ENCODE measurements at places on chromosomes 2 and 18. TPM values are rescaled to one million over a fixed set of nuclear protein-coding genes. Genes with fewer than 3 reads are reported as not detected.

Gene IL1F10
- not detected for polyA plus RNA-seq

Gene SERPINB3
- polyA plus RNA-seq, result not detected

Gene EPG5
- 3.7 TPM for polyA plus RNA-seq

Gene PSTPIP2
- polyA plus RNA-seq, result 5.1 TPM

Gene RASGRP3
- polyA plus RNA-seq, result 4.4 TPM

Gene SH3RF3
- polyA plus RNA-seq, result 0.69 TPM

- DNase-seq, result no peak
Measured at GRCh38 chr2:117723888-117724434, 90.5 kb upstream of the DDX18 start.

DNA sequence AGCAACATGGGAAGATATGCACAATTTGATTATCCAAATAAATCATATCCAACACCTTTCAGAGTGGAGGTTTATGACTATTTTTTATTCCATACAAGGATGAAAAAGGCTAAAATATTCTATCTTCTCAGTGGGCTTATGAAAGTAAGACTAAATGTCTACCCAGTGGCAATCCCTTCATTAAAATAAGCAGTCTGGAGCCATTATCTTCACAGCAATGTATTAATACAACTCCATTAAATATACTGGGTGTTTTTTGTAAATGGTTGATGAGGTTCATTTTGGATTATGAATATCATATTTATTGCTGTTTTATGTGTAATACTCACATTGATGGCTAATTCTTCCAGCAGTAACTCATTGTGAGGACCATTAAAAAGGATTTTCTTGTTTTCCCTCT is 352.7 kb upstream of the SOX11 start:
- no peak for DNase-seq

- no peak for DNase-seq
Measured at GRCh38 chr2:200845194-200845593, 19.3 kb downstream of the CLK1 start.

GRCh38 chr2:40371525-40372282 is 80.2 kb downstream of the SLC8A1 start:
- peak; percentile 85 for DNase-seq

- DNase-seq, result no peak
Measured at GRCh38 chr2:148932536-148932935, 57.5 kb downstream of the KIF5C start.

DNA sequence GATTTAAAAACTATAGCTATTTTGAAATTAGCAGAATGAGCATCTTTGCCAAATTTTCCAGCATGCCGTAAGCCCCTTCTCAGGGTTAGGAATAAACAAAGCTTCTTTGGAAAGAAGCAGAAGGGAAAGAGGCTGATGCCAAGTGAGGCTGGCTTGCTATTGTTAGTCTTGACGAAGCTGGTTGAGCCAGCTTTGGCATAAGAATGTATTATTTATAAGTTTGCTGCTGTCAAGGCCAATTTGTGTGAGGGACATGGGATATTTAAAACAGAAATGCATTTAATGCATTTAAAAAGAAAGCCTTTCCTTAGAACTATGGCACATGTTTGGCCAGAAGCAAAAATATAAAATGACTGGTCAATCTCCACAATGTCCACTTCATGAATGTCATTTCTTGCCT is 52.5 kb upstream of the TTN start:
- no peak for DNase-seq

- no peak for DNase-seq
Measured at GRCh38 chr18:32576296-32576916, 105.7 kb upstream of the GAREM1 start.

DNA sequence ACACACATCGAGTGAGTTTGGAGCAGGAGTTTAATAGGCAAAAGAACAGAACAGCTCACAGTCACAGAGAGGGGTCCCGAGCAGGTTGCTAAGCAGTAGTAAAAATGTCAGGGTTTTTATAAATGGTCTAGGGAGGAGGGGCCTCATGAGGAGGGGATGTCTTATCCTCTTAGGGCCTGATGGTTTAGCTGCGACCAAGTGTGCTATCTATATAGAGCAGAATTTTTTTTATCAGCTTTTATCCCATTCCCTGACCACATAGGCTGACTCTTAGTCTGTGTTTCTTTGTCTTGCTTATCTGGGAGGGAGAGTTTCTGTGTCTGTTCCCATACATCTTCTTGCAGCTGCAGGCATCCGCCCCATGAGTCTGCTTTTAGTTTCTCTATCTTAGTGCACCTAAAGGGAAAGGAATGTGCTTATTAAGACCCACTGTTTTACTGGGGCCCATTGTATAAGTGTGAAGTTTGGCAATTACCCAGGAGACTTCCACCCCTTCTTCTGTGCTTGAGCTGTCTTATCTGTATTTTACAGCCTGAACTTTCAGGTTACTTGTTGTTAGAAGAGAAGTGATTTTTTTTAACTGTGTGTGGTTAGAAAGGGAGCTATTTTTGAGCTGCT is 30.4 kb upstream of the GMCL1 start:
- no peak for DNase-seq

DNA sequence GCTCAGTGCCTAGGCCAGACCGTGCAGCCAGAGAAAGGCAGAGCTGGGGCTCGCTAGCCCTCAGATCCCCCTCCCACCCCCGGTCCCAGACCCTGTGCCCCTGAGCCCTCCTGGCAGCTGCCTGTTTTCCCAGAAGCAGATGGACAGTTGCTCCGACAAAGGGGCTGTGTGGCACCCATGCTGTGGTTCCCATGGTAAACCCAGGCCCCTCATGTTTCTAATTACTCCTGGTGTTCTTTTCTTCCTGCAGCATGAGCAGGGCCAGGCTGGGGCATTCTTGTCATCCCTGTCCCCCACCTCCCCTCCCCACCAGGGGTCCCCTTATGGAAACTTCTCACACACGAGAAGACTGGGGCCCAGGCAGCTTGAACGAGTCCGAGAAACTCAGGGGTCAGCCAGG is 269.6 kb downstream of the HAUS1 start:
- DNase-seq, result no peak

DNA sequence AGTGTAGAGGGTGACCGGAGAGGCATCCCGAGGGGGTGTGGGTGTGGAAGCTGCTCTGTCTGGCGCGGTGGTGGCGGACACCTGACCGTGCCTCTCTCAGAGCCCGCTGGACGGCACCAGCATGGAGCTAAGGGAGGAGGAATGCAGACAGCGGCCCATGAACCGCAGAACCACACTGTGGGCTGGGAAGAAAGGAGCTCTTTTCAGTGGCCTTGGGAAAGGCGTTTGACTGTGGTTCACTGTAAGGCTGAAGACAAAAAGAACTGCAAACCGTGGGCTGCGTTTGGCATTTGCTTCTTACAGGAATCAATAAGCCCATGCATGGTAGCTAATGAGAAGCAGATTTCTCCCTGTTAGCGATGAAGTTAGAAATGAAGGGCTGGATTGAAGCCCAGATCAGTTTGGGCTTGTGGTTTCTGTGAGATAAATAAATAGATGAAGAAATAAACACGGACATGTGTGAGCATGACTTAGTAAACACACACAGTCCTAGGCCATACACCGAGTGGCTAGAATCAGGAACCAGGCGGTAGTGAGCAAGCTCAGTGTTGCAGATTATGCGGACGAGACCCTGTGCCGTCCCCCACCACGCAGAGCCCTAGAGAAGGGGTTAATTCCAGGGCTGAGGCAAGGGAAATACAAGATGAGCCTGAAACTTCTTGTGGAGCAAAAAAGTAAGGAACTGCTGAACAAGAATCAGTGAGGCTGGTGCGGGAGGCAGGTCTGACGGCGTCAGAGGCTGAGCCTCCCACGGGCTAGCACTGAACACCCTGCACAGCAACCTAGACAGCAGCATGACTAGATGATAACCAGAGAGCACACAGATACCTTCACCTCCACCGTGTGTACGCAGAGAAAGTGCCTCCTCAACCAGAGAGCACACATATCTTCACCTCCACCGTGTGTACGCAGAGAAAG is 29.3 kb upstream of the NFATC1 start:
- DNase-seq, result no peak
